ENCODE measurements at places on chromosomes 12 and 14.

GRCh38 chr12:10027311-10027710, 3.2 kb upstream of the CLEC9A start:
- no peak for DNase-seq

DNA sequence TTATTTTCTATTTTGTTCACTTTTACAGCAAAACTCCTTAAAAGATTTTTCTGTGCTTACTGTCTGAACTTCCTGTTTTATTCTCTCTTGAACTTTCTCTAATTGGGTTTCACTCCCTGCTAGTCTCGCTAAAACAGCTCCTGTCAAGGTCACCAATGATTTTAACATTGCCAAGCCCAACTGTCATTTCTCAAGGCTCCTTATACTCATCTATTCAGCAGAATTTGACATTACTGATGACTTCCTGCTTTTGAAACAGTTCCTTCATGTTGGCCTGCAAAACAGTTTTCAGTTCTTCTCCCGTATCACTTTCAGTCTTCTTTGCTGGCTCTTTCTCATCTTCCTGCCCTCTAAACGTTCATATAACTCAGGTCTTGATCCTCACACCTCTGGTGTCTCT, 268.5 kb upstream of the USP15 start:
- no peak for DNase-seq

GRCh38 chr14:99880651-99881420, 87.6 kb downstream of the EML1 start:
- DNase-seq, result no peak

DNA sequence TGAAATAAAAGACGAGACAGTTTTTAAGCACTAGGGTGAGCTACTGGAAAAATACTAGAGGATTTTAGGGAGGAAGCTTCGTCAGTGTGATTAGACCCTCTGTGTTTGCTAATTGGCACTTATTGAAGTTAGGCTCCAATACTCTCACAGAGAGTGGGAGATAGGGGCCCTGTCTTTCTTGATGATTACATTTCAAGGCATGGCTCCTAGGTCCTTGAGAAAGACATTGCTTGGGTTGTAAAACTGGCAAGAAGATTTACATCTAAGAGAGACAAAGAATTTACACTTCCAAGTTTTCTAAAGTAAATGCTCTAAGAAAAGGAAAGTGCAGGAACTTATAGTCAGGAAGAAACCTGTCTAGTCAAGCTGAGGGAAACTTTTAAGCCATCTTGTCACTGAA, 183.2 kb downstream of the C12orf50 start:
- no peak for DNase-seq

DNA sequence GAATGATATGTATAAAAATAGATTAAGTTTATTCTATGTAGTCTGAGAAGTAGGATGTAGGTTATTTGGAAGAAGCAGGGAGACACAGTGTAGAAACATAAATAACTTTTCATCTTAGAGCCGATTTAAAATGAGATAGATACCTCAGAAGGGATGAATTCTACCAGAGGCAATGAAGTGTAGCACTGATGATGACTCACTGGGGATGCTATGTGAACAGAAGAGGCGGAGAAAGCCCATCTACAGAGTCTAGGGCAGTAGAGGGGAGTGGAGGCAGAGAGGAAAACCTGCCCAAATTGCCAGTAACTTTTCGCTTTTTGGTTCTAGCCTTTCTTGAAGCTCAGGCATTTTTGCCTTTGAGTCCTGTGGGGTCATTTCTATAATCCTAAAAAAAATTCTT, 451.8 kb downstream of the ATP23 start:
- DNase-seq, result no peak

- DNase-seq, result no peak
These were observed 67.2 kb downstream of the TESC start for GRCh38 chr12:117031843-117032592.

DNA sequence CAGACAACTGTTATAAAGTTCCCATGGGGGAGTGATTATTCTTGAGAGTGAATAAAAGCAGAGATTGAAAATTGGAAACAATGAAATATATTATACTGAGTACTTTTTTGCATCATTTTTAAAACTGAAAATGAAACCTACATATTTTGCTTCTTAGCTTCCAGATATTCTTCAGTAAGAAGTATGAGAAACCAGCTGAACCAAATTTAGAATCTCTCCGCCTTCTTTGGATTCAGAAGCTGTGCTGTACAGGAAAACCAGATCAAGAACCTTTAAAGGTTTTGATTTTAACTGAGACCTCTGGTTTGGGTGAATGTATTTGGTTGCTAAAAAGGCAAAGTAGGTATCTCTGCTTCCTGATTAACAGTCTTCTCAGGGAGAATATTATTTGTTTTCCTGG, 109.4 kb downstream of the AKAP6 start:
- no peak for DNase-seq

- no peak for DNase-seq
These were observed 43.7 kb downstream of the DUSP16 start for GRCh38 chr12:12518919-12519318.

GRCh38 chr12:31035226-31035625, 38.4 kb upstream of the DDX11 start:
- no peak for DNase-seq

- no peak for DNase-seq
These were observed 39.1 kb upstream of the PNMA1 start for GRCh38 chr14:73753124-73753886.

DNA sequence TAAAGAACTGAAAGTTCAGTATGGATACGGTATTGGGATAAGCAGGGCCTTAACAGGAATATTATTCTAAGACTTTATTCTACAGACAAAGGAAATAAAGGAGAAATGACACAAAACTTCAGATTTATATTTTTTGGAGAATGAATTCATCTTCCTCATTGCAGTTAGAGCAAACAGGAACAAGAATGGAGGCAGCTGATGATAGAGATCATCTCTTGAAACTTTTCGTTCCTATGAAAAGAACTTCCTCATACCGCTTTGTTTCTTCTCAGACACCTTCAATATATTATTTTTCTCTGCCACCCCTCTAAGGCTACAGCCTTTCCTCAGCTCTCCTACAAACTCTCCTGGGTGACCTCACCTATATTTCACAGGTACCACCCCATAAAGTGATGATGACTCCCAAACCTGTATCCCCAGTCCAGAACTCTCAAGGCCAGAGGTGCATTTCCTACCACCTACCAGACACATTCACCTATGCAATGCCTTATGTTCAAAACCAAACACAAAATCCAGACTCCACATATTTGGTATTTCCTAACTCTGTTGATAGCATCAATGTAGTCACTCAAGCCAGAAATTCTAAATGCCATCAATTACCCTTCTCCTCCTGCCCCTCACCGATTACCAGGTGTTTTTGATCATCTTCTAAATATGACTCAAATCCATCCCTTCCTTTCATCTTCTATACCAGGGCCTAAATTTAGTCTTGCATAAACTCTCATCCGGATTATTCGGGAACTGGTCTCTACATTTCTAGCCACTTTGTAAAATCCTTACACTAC, 7.4 kb downstream of the MAP4K5 start:
- DNase-seq, result no peak

GRCh38 chr14:68508581-68508980, 284.3 kb downstream of the ZFP36L1 start:
- DNase-seq, result no peak

DNA sequence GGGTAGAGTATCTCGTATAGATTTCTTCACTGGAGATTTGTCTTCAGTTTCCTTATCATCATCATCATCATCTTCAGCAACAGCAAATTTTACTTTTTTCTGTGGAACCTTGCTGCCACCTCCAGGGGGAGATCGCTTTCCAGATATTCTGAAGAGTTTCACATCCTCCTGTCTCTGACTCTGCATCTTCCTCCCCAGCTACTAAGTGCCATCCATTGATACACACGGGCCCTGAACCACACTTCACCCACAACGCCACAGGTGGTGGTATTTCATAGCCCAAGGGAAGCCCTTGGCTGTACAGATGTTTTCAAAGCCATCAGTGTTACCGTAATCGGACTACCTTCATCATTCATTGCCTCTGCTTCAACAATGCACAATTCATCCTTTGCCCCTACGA, 82.2 kb downstream of the PPP2R5C start:
- no peak for DNase-seq

- DNase-seq, result no peak
These were observed 20.9 kb upstream of the IFNG-AS1 start for GRCh38 chr12:67968321-67968720.

- DNase-seq, result no peak
These were observed 24.0 kb downstream of the DIP2B start for GRCh38 chr12:50528800-50529199.

- no peak for DNase-seq
These were observed 729.5 kb upstream of the LMO3 start for GRCh38 chr12:17335487-17335886.

GRCh38 chr14:68408680-68409079, 384.2 kb downstream of the ZFP36L1 start:
- no peak for DNase-seq

- DNase-seq, result no peak
These were observed 890 bp downstream of the TEP1 start for GRCh38 chr14:20412411-20412810.

- no peak for DNase-seq
These were observed 8.1 kb upstream of the SLC15A5 start for GRCh38 chr12:16285586-16285985.

DNA sequence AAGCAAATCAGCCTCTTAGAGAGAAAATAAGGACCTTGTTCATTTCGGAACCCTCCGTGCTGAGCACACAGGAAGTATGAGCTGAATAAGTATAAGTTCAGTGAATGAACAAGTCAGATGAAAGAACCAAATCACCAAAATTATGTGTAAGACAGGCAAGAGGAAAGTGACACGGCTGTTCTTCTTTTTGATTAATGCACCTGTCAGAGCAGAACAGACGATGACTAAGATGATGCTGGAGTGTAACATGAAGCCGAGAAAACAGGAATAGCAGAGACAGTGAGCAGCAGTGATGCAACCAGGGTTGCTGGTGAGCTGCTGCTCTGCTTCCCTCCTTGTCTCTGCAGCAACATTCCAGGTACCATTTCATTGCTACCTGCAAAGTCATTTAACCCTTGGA, 861.1 kb downstream of the GALC start:
- no peak for DNase-seq

DNA sequence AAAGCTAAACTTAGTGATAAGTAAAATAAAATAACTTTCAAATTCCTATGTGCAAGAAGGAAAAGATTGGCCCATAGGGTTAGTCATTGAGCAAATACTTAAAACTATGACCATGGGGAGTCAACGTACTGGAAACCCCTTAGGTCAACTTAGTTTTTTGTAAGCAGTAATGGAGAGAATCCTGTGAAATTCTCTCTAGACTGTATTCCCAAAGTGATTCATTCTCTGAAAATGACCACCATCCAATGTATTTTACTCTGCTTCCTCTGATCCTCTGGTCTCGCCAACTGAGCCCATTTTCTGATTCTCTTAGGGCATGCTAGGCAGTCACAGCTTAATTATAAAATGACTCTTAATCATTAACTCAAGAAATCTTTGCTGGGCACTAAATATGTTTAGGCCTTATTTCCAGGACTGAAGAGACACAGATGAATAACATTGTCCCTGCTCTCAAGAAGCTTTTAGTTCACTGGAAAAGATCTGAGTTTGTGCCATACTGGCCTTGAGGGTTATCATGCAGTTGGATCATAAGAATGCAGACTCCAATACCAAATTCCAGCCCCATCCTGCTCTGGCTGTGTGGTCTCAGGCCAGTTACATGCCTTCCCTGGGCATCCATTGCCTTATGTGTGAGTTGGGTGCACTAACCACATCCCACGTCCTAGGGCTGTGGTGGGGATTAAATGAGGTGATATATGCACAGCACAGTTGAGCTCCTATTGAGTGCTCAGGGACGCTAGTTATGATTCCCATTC, 732.4 kb downstream of the AACS start:
- no peak for DNase-seq

- DNase-seq, result no peak
These were observed at the start of gene NR1H4 for GRCh38 chr12:100473716-100474150. Gene NR1H4 (plus strand): TSS chr12:100473866. CDS start chr12:100493324, 19,458 bp downstream.

- no peak for DNase-seq
These were observed 59.1 kb upstream of the PTGR2 start for GRCh38 chr14:73792481-73792880.

- DNase-seq, result no peak
These were observed 88.8 kb upstream of the NOS1 start for GRCh38 chr12:117450209-117450608.

DNA sequence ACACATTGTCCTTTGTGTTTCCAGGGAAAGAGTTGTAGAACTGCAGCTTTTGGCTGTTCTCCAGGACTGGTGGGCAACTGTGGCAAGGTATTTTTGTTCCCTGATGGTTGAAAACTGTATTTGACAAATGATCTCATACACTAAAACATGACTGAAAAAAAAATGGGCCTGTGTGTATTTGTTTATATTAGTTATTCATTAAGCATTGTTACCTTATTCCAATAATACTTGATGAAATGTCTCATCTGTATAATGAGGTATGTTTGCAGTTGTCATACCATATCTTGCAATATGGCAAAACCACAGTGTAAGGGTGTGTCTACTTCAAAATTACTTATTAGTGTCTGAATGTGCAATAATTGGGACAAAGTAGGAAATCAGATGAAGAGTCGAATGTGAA, 479.4 kb upstream of the NOVA1 start:
- no peak for DNase-seq

DNA sequence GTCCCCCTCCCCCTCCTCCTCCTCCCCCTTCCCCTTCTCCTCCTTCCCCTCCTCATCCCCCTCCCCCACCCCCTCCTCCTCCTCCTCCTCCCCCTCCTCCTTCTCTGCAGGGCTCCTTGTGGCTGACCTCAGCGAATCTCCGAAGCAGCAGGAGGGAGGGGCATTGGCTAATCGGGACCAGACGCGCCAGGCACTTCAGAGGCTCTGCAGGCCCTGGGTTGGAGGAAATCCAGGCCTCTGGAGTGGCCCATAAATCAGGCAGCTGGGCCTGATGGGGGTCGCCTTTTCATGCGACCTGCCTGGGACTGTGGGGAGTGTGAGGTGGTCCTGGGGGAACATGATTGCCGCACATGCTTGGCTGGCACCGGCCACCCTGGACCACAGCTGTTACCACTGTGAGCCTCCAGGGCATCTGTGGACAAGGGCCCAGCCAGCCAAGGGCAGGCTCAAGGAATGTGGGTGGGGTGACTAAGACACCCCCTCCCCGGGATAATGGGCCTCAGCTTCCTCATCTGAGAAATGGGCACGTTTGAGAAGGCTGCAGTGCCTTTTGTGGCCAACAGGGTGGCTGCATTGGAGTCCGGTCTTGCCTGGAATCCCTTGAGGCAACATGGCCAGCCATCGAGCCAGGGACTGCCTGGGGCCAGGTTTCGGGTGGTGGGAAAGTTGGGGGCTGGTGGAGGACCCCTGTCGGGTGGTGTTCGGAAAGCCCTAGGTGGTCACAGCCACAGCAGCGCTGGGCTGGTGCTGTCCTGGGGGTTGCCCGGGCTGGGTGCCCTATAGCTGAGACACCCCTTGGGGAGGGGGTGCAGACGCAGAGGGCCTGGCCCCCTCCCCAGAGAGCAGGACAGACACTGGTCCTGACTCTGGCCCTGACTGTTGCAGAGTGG, 12.0 kb downstream of the KIF26A start:
- no peak for DNase-seq

GRCh38 chr14:98704441-98704840, 567.6 kb downstream of the BCL11B start:
- no peak for DNase-seq

DNA sequence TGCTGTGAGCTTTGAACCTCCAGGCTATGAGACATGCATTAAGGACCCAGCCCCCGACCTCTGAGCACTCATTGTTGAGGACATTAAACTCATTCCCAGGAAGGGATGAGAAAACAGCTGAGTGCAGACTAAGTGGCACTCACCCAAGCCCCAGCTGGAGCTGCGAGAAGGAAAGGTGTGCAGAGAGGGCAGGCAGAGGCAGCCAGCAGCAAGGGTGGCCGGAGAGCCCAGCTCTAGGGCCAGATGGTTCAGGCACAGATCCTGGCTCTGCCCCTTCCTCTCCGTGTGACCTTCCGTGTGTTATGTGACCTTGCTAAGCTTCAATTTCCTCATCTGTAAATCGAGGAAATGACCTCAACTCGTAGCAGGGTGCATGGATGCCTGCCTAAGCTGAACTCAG, 3.7 kb downstream of the TSPAN11 start:
- DNase-seq, result no peak

All from stimulated activated CD8-positive, alpha-beta memory T cell treated with anti-CD3 and anti-CD28 coated beads, Interleukin-7, amount 100 ng/mL, for 24 hours (primary cell).